ENCODE measurements at places on chromosomes 5 and 9.

DNA sequence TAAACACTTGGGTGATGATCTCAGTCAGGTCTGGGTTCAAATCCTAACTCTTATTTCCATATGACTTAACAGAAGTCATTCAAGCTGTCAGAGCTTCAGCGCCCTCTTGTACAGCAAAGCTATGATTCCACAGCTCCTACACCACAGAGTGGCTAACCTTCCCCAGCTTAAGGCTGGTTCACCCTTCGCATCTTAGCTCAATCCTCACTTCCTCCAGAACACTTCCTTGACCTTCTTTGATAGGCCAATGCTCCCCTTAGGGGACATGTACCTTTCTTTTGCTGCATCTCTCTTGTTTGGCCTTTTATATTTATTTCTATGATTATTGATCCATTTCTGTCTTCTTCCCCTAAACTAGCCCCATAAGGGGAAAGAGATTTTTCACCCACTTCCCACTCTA is 57.0 kb downstream of the RASEF start:
- DNase-seq = no peak

GRCh38 chr5:158819095-158819494 is 280.6 kb downstream of the EBF1 start:
- no peak for DNase-seq

DNA sequence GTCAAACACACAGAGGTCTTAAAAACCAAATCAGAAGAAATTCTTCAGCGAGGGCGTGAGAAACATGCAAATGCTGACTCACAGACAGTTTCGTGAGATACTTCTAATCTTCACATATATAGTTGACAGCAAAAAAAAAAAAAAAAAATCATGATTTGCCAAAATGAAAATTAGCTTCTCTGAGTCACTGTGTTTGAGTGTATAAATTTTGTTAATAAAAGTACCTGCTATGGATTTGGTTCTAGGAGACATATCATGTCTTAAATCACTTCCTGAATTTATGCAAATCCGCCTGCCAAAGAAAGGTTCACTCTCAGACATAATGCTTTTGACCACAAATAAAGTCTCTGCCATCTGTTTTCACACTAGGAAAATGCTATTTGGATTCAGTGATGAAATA is 114.3 kb downstream of the SLC1A3 start:
- DNase-seq = no peak

GRCh38 chr5:132884548-132884947 is 11.1 kb downstream of the LEAP2 start:
- no peak for DNase-seq

DNA sequence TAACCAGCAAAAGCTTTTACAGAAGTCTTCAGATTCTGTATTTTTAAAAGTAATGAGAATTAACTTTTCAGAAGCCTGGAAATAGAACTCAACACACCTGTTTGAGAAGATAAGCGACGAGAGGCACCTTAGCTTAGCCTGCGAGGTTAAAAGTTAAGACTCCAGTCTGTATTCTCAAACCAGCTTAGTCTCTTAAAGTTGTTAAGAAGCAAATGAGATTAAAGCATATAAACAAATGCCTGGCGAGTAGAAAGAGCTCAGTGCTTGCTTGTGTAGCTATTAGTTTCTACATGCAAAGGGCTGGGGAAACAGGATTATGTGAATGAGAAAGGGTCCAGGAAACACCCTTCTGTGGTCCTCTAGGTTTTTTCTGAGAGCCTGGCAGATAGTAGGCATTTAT is 51.7 kb downstream of the MTAP start:
- no peak for DNase-seq

- DNase-seq = no peak
Observed at GRCh38 chr5:136028090-136028489, 698 bp upstream of the TGFBI start.

DNA sequence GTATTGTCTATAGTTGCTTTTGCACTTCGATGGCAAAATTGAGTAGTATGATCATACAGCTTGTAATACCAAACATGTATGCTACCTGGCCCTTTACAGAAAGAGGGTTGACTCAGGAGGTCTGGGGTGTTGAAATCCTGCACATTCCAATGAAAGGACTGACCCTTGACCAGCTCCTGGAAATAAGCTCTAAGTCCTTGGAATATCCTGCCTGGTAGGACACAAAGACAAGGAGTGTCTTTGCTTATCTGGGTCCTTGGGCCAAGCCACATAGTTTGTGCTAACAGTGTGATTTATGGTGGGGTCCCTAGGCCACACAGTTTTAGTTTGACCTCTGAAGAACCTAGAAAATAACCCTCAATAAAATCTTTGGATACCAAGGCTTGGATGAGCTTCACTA is 89.3 kb upstream of the FTMT start:
- DNase-seq = no peak

GRCh38 chr5:68344447-68345111 is 129.0 kb downstream of the PIK3R1 start:
- DNase-seq = no peak

GRCh38 chr9:1879501-1879900 is 135.6 kb upstream of the SMARCA2 start:
- no peak for DNase-seq

GRCh38 chr9:29422438-29422837 is 1849.2 kb upstream of the C9orf72 start:
- no peak for DNase-seq

- DNase-seq = no peak
Observed at GRCh38 chr9:132324425-132324824, 30.4 kb downstream of the SETX start.
